ENCODE measurements at places on chromosomes 2 and 18.

DNA sequence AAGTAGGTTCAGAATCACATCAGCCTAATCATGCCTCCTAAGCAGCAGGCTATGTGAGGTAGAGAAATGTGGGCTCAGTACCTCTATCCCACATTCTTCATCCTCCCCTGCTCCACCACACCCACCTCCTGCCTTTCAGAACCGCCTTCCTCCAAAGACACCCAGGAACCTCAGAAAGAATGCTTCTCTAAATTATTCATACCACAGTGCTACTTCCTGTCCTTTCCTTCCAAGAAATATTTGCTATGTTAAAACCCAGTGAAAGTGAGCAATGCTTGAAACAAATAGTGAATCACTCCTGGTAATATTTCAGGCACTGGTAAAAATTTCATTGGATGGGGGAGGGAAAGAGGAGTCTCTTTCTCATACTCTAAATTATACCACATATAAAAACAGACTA is 24.0 kb upstream of the CREB1 start:
- no peak for DNase-seq

- DNase-seq: no peak
Observed at GRCh38 chr2:200964498-200964897, 1.0 kb upstream of the ORC2 start.

- DNase-seq: no peak
Observed at GRCh38 chr2:218363736-218364135, 7.1 kb downstream of the CATIP start.

DNA sequence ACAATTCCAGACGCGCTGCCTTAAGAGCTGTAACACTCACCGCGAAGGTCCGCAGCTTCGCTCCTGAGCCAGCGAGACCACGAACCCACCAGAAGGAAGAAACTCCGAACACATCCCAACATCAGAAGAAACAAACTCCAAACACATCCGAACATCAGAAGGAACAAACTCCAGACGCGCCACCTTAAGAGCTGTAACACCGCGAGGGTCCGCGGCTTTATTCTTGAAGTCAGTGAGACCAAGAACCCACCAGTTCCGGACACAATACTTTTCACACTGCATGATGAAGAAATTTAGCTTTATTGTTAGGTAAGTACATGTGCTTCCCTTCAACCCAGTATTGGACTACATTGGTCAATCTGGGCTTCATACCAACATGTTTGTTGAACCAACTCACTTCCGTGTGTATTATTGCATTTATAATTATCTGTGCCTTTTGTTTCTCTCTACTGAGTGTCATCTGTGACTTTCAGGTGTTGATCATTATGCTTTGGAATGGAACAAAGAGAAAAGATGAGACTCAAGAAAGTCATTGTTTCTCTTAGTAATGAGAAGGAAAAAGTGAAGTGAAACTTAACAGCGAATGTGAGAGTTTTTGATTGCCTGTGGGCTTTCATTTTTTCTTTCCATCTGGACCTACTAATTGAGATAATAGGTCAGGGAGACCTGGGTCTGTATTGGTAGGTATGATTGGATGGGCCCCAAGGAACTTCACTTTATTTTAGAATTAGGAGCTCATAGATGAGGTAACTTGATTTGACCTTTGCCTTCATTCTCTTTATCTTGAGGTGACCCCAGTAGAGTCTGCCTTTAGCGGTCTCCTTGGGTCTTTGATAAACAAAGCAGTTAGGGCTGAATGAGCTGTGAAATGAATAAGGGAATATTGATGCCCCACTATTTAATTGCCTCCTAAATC is 76.1 kb upstream of the CAVIN2 start:
- DNase-seq: peak; percentile 27

- no peak for DNase-seq
Observed at GRCh38 chr2:128793404-128793803, 474.7 kb upstream of the HS6ST1 start.
